ENCODE measurements at places on chromosomes 16 and 17.

DNA sequence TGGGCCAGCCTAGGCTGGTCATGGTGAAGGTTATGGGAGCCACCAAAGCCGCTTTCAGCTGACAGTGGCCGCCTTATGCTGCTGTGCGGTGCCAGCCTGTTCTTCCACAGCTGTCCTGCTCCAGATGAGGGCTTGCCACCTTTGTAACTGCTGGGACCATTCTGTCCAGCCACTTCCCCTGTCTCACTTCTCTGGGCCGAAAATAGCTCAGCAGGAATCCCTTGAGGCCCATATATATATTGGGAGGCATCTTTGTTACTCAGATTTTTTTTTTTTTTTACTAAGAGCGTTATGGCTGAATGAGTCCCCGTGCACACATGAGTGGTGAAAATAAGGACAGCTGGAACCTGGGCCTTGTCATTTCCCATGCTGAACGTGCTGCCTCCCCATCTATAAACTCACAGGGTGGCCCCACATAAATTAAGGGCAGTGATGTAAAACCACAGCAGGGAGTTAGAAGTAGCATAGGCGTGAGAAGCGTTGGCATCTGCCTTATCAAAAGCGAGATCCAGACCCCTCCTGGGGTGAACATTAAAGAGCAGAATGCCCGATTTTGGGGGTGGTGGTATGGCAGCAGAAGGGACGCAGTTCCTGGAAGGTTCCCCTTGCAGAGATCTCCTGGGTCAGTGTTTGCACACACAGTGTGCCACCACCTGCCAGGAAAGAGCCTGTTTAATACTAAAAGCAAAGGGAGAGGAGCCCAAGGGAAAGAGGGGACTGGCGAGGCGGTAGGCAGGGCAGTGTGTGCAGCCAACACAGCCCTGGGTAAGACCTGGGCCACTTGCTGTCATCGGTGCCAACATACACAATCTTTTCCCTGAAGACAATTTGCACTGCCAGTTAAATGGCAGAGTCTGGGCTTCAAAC lies 57.8 kb downstream of the USP43 start:
- DNase-seq, result no peak

DNA sequence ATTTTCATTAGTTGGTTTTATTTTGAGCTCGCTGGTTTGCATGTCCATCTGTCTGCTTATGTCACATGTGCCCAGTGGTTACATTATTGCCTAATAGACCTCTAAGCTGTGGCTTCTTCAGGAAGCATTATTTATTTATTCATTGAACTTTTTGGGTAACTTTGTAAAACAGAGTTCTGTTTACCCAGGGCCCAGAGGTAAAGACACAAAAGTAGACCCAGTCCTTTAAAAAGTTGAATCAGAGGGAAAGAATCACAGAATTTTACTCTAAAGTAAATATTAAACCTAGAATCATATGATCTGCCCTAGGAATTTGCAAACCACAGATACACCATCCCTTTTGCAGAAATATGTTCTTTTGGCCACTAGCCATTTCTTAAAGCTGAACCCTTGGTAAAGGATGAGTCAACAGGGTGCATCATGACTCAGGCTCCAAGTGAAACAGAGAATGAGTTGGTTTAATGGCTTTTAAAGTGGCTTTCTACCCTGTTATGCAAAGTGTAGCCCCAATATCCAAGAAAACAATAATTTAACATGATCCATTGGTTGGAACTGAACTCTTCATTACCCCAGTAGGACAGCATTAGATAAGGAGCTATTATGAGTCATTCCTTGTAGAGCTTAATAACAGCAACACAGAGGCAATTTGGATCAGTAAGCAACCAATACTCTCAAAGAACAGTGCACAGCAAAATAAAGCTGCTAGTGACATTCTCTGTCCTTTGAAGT lies 236.3 kb downstream of the KCNJ2 start:
- no peak for DNase-seq

- DNase-seq, result no peak
Observed at GRCh38 chr17:50192144-50192617, 9.2 kb downstream of the COL1A1 start.

- DNase-seq, result no peak
Observed at GRCh38 chr17:9199571-9200551, 178.6 kb downstream of the NTN1 start.

- DNase-seq, result no peak
Observed at GRCh38 chr16:51474414-51475091, 323.5 kb upstream of the SALL1 start.

DNA sequence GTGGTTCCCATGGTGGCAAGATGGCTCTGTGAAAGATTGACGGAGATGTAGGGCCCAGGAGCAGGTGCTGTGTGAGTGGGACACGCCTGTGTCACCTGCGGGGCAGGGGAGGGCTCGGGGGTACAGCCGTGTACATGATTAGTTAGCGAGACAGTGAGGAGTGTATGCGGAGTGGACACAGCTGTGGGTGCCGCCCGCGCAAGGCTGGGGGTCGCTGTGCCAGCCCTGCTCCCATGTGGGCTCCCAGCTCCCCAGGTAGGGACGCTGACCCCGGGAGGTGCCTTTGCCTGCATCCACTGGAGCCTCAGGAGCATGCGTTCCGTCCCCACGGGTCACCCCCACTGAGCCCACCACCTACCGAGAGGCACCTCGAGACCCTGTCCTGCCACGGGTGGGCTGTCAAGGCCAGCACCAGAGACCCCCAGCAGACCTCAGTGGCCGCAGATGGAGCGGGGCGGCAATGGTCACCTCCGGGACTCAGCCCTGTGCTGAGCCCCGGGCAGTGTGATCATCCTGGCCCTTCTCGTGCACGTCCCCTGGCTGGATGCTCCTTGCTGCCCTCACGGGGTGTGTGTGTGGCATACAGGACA lies 7.4 kb downstream of the CAPN15 start:
- DNase-seq, result no peak

DNA sequence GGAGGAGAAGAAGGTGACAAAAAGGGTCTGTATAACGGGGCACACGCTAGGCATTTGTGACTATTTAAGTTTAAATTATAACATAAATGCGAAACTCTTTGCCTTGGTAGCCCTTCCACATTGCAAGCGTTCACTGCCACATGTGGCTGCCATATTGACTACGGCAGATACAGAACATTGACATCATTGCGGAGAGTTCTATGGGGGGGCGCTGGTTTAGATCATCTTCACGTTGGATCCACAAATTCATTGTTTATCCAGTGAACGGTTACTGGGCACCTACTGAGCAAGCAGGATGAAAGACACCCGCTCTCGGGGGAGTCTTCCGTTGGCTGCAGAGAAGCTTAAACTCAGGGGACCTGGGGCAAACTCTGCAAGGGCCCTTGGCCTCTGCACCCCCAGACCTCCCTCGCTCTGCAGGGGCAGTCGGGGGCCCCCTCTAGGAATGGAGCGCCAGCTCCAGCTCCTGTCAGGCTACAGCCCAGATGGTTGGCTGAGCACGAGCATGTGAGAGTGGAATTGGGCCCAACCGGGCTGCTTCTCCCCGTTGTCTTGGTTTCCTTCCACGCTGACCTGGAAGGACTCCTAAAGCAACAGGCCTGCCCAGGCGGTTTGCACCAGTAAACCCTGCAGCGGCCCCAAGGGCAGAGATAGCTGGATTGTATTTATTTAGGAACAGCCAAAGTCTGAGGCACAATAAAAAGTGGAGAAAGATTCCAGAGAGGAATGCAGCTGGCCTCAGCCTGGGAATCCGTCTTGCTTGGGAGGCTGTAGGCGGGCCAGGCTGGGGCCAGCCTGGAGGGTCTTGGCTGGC lies 172.2 kb downstream of the SEC14L1 start:
- peak; percentile 81 for DNase-seq

DNA sequence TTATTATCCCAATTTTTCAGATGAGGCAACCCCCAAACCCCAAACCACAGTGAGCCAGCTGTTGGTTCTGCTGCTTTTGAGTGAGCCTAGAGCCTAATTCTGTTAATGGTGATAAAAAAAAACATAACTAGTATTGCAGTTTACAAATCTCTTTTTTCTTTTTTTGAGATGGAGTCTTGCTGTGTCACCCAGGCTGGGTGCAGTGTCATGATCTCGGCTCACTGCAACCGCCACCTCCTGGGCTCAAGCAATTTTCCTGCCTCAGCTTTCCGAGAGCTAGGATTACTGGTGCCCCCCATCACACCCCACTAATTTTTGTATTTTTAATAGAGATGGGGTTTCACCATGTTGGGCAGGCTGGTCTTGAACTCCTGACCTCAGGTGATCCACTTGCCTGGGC lies 3.1 kb downstream of the WNT9B start:
- DNase-seq, result no peak

DNA sequence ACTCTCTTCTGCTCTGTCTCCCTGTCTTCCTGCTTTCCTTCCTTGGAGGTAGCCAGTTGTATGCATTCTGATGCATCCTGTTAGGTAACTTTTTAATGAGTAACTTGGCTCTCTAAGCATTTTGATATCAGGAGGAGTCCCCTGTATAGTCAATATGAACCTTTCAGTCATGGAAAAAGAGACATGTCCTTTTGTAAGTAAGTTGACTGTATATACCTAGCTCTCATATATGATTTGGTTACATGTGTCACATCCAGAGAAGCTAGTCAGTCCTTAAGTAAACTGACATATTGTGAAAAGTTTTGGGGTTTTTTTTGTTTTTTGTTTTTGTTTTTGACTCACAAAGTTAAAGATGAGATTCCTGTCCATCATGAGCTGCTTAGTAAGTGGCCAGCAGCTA lies 18.8 kb downstream of the UTP18 start:
- DNase-seq, result no peak

GRCh38 chr16:67393788-67394154 lies 473 bp upstream of the TPPP3 start:
- DNase-seq, result peak; percentile 29

- DNase-seq, result peak; percentile 13
Observed at GRCh38 chr17:18877104-18877645, 19.2 kb downstream of the PRPSAP2 start.

- no peak for DNase-seq
Observed at GRCh38 chr17:50020841-50021599, 26.0 kb upstream of the DLX3 start.

GRCh38 chr17:67434061-67434525 lies 57.0 kb downstream of the PITPNC1 start:
- no peak for DNase-seq

DNA sequence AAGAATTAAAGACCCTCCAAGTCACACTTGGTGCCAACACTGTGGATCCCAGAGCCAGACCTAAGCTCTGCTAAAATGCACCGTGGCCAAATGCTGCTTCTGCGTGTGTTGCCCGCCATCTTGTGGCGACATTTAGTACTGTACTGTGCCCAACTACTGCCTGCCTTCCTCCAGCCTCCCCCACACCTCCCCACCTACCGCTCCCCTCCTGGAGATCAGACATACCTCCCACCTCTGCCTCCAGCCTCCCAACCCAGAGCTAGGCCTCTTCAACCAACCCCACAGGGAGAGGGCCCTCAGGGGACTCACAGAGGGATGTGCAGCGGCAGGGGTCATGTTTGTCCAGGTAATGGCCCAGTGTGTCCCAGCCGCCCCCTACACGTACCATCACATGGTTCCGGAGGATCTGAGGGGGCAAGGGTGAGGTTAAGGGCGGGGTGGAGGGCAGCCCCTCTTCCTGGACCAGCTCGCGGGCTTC lies 5.5 kb downstream of the GAS2L2 start:
- peak; percentile 83 for DNase-seq

GRCh38 chr17:74816905-74817620 lies 40.9 kb upstream of the NAT9 start:
- no peak for DNase-seq

DNA sequence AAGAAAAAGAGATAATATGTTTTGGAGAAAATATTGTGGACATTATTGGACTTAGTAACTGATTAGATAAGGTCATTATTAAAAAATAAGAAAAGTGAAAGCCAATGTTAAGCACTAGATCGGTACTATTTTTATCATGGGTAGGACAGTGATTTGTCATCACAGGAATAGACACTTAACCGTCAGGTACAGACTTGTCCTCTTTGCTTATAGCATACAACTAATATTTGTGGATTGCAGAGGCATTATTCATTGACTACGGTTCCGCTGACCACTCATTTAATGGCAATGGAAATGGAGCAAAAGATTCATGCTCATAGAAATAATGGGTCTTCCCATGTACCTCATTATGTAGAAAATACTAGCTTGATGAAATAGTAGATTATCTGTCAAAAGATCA lies 596.3 kb upstream of the CA10 start:
- DNase-seq, result no peak

GRCh38 chr16:66414891-66415290 lies 12.2 kb upstream of the BEAN1 start:
- DNase-seq, result no peak

GRCh38 chr17:39000021-39000601 lies 32.9 kb upstream of the FBXO47 start:
- DNase-seq, result no peak

- DNase-seq, result no peak
Observed at GRCh38 chr17:37642681-37643080, 565 bp downstream of the DDX52 start.

GRCh38 chr17:35315283-35315682 lies 58.1 kb downstream of the SLFN11 start:
- no peak for DNase-seq

GRCh38 chr17:58079300-58080033 lies 3.8 kb upstream of the DYNLL2 start:
- DNase-seq, result no peak

DNA sequence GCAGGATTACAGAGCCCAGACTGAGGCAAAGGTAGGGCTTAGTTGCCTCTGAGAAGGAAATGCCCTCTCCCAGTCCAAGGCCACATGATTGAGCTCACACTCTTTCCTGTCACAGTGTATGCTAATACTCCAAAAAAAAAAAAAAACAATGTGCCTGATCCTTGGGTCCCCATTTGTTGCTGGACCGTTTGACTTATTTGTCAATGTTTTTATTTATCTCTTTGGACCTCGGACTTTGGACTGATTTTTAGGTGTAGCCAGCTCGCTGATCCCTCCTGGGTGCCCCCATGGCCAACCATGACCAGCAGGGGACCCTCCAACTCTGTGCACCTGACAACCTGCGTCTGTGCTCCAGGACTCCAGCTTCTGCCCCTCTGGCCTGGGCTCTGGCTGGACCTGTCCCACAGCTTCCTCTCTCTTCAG lies 622 bp upstream of the CCL16 start:
- peak; percentile 58 for DNase-seq

DNA sequence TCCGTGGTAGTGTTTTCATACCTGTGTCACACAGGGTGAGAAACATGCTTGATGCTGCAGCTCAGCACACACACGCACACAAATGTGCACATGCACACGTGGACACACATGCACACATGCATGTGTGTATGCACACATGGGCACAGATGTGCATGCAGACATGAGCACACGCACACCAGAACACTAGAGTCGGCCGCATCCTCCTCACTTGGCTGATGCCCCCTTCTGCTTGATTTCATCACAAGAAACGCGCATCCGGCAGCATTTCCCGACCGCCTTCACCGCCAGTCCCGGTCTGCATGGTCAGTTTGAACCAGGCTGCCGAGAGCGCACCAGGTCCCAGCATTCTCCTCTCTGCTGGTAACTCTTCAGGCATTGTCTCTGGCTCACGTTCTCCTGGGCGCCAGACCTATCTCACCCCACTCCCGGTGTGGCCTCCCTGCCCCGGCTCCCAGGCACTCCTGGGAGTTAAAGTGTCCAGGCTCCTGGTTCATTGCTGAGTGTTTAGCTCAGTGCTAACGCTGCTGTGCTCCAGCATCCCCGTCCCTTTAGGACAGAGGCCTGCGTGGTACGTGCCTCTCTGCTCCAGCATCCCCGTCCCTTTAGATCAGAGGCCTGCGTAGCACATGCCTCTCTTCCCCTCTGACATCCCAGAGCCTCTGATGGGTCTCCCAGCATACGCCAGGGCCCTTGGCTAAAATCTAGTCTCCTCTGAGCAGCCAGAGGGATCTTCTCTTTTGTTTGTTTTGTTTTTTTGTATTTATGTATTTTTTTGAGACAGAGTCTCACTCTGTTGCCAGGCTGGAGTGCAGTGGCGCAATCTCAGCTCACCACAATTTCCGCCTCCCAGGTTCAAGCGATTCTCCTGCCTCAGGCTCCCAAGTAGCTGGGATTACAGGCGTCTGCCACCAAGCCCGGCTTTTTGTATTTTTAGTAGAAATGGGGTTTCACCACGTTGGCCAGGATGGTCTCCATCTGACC lies 16.0 kb downstream of the BAIAP2 start:
- no peak for DNase-seq

All from Caco-2 (cell line).